ENCODE measurements at places on chromosomes 2 and 18.

GRCh38 chr2:101446869-101447268 lies 28.0 kb downstream of the RFX8 start:
- peak; percentile 79 for DNase-seq

DNA sequence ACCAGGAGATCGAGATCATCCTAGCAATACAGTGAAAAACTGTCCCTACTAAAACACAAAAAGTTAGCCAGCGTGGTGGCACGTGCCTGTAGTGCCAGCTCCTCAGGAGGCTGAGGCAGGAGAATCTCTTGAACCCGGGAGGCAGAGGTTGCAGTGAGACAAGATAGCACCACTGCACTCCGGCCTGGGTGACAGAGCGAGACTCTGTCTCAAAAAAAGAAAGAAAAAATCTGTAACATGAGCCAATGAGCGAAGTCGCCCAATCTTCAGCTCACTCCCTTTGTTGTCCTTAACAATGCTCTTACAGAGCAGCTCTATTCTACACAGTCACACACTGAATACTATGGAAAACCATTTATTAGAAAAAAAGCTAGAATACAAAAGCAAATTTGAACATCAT lies 22.0 kb downstream of the FAM98A start:
- no peak for DNase-seq

DNA sequence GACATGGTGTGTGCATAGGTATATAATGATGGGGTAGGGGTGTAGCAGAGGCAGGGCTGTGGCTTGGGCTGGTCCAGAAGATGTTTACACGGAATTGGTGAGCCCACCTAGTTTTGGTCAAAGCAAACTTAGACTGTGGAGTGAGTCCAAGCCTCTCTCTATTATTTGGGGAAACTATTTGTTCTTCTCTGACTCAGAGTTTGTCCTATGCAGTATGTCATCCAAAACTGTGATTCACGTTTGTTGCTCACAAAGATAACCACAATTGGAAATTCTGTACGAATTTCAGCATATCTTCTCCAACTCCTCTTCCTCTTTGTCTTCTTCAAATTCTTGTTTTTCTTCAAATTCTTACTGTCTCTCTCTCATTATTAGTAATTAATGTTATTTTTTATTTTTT lies 292.9 kb downstream of the XIRP2 start:
- peak; percentile 58 for DNase-seq

GRCh38 chr2:177612659-177613058 lies 220.1 kb downstream of the AGPS start:
- no peak for DNase-seq

- DNase-seq: no peak
These were observed 298.8 kb downstream of the FIGN start for GRCh38 chr2:163436963-163437362.

GRCh38 chr2:98715812-98716451 lies 15.0 kb downstream of the MGAT4A start:
- no peak for DNase-seq

DNA sequence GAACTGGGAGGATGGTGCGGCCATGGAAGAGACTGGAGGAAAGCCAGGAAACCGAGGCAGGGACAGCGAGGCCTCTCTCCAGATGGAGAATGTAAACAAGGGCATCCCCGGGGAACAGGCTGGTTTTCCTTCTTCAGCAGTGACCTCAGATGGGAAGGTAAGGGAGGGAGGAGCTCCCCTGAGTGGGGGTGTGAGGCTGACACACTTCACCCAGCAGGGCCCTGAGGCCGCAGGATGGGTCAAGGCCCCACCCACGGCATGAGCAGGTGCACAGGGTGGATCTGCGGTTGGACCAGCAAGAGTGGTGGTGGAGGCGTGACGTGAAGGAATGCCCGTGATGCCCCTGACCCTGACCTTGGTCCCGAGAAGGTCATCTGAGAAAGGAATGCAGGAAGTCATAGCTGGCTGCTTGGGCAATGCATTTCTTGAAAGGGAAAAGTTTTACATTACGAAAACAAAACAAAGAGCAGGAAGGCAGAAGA lies 48.1 kb downstream of the ADCY3 start:
- DNase-seq: no peak

DNA sequence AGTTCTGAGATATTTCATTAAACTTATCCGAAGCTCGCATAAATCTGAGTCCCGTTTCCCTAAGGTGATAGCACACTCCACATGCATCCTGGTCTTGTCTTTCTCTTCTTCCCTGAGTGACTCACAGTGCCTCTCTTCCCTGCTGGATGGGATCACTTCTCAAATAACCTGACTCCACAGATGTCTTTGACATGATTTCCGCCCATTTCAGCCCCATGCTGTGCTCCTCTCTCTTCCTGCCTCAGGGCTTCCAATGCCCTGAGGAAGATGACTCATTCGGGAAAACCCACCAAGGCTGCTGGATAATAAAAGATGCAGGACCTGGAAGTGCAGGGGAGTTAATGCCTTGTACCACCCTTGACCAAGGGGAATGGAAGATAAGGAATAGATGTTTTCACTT lies 441.7 kb upstream of the SOX11 start:
- no peak for DNase-seq

DNA sequence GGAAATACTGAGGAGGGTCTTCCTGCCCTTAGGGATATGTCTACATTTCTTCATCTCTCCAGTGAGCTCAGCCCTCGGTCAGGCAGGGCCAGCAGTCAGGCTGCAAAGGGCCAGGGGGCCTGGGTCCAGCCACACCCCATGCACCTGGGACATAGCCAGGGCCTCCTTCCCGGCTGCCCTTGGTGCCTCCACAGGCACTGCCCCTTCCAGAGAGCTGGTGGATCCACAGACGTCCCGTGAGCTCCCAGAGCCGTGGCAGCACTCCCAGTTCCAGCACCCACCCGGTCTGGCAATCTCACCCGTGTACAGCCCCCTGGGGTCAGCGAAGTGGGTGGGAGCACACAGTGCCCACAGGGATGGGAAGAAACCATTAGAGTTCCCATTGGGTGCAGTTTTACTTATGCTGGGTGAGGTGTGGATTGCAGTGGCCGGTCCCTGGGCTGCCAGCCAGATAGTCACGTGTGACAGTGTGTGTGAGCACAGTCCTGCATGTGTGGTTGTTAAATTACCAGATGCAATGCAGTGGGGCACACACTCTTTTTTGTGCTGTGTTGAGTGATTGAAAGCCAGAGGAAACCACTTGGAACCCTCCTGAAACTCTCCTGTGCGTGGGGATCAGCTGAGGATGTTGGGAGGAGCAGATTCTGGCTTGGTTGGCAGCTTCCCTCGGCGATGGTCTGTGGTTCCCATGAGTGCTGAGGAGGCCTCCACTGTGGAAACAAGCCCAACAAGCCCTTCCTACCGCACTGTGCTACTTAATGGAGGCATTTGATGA lies 131.0 kb downstream of the SNTG2 start:
- peak; percentile 65 for DNase-seq

DNA sequence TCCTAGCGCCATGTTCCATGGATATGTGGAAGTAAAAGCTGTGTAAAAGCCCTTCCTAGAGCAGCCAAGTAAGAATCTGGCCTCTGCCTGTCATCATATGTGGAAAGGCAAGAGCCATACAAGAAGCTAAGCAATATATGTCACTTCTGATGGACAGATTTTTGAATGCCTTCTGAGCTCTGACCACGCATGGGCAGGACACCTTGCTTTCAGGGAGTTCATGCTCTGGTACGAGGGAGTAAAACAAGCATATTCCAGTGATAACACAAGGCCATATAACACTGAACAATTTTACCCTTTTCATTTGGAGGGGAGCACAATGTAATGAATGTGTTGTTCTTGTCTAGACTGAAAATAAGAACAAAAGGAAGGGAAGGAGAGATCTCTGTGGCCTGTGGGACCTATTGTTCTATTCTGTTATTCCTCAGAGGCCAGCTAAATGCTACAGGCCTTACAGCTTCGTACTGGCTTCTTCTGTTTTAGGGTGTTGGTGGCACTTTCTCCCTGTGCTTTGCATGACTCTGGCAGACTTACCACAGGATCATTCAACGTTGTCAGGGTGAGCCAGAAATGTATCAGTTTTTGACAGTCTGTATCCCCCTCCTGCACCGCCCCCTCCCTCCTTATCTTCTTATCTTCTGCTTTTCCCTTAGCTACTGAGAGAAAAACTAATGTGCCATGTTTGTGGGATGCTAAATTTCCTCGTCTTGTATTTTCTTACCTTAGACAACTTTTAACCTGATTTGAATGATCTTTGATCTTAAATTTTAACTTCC lies 99.5 kb downstream of the MAP4K4 start:
- no peak for DNase-seq

DNA sequence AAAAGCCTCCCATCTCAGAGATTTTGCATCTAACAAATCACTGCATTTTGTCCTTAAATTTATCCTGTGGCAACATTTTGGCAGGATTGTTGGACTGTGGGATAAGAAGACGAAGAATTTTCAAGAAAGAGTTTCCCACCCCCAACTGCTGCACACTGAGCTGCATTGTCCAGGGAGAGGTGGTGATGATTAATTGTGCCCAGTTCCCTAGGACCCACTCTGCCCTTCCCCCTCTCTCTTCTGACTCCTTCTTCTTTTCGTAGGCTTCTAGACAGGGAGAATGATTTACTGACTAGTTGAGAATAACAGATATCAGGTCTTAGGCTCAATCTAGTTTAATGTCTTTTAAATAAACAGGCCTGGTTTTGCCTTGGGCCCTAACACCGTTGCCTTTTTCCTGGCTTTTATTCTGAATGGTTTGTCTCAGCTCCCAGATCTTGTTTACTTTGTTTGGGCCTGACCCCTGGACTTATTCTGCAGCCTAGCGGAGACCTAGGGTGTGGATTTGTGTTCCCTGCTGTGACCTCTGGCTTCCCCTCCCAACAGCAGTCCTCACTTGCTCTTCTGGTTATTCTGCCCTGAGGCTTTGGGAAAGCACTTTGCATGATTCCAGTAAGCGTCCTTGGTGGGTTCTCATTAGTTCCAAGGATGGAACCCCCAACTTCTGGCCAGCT lies 233.3 kb downstream of the INSIG2 start:
- DNase-seq: no peak

DNA sequence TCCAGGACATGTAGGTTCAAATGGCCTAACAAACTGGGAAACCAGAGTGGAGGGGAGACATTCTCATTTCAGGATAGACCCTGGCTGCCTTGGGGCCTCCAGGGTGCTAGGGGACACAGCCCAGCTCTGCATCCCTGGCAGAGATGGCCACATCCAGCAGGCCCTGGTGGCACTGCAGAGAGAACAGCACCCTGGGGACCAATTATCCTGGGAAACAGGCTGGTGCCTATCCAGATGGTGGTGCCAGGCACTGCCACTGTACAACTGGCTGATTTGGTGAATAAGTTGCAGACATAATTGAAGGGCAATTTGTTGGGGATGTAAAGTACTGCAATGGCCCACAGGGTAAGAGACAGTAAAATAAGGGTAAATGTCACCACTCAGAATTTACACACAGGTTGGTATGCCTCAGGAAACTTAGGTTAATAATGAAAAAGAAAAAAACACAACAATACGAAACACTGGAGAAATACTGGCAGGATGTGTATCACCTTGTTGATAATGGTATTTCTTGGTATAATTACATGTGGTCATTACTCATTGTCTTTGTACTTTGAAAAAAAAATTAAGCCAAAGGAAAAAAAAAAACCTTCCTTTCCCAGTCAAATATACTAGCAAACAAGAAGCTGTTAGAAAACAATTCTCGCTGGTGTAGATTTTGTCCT lies 12.8 kb upstream of the SFTPB start:
- DNase-seq: no peak

DNA sequence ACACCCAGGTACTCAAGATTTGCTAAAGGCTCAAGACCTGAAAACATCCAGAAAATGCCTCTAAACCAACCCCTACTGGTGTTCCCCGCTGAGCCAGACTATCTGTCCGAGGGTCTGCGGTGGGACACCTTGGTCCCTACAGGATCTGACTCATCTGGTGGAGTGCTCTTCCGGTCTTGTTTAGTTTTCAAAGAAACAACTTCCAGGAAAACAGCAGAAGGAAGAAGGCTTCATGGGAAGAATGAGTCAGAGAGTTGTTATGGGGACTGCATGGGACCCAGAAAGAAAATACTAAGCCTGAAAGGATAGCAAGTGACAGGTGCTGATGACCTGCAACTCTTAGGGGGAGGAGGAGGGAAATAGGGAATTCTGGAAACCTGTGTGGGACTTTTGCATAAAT lies 41.3 kb downstream of the ZFP36L2 start:
- DNase-seq: no peak

- no peak for DNase-seq
These were observed 278.5 kb upstream of the HNRNPA3 start for GRCh38 chr2:176934131-176934530.

- no peak for DNase-seq
These were observed 536.3 kb upstream of the TNP1 start for GRCh38 chr2:217396165-217396564.

DNA sequence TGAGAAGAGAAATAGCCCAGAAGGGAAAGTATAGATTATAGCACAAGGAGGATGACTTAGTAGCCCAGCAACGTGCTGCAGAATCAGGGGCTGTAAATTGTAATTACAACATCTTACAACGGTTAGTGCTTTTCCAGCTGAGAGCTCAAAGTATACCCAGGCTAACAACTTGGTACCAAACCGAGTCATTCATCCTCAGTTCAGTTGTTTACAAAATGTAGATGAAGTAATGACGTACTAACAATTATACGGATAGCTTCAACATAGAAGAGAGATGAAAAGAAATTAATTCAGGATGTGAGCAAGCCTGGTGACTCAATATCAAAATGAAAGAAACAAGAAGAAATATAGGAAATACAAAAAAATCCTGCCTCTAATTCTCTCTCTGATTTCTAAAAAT lies 99.2 kb downstream of the DYNAP start:
- peak; percentile 11 for DNase-seq

DNA sequence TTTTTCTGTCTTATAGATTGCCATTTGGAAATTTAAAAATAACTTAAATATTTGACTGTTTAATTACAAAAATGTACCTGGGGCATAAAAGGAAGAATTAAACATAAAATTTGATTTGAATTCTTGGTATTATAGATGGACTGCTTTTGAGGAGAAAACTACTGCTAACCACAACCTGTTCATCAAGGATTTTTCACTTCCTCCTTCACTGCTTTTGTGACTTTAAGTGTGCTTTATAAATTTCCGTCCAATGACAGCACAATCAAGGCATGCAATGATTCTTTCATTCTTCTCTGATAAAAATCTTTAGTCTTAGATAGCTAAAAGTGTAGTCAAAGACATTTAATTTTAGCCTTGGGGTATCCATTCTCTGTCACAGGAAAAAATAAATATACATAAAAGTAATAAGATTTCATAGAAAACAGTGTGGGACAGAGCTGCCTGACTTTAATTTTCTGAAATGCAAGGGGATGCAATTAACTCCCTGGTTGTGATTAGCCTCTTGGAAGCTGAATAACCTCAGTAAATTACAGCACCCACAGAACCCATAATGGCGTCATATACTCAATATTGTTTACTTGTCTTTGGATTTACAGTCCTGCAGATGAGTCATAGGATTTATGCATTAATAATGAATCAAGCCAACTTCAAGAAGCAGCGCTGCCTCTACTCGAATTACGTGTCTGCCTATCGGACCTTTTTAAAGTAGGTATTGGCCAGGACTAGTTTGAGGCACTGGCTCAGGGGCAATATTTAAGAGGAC lies 587.9 kb downstream of the NRXN1 start:
- DNase-seq: no peak

All from AG10803 (cell line).